Activated CD4-positive, alpha-beta T cell treated with anti-CD3 and anti-CD28 coated beads, Interleukin-2, amount 50 U/mL, for 24 hours (primary cell): ENCODE measurements at places on chromosomes 7 and 10.

DNA sequence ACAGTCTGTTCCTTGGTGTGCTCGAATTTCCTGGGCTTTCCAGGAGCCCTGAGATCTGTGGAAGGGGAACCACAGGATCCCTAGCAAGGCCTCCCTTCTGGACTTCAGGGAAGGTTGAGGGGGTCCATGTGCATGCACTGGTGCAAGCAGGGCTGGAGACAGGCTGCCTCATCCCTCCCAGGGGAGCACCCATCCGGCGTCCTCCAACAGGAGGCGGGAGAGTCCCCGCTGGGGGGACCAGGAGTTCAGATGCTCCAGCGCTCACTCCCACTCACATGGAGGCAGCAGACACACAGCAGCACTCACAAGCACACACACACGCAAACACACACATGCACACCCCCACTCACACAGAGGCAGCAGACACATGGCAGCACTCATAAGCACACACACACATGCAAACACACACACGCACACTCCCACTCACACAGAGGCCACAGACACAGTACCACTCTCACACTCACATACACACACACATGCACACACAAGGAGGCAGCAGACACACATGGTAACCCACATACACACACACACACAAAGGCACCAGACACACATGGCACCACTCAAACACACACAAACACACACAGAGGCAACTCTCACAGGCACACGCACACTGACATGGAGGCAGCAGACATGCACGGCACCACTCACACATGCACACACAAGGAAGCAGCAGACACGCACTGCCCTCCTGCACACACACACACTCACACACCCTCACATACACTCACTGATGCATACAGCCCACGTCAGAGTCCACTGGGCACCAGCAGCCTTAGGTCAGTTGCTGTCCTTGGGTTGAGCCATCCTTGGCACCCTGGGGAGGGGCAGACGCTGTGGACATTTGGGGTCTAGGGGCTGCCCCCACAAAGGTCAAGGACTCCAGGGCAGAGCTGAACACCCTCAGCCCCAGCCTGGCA is 247.0 kb upstream of the PPP2R2D start:
- no peak for DNase-seq

- DNase-seq = no peak
Measured at GRCh38 chr10:20948686-20949327, 51.7 kb upstream of the NEBL start.

- no peak for DNase-seq
Measured at GRCh38 chr10:34884272-34884952, 69.3 kb upstream of the PARD3 start.

- no peak for DNase-seq
Measured at GRCh38 chr7:113122744-113123143, 4.4 kb upstream of the SMIM30 start.

DNA sequence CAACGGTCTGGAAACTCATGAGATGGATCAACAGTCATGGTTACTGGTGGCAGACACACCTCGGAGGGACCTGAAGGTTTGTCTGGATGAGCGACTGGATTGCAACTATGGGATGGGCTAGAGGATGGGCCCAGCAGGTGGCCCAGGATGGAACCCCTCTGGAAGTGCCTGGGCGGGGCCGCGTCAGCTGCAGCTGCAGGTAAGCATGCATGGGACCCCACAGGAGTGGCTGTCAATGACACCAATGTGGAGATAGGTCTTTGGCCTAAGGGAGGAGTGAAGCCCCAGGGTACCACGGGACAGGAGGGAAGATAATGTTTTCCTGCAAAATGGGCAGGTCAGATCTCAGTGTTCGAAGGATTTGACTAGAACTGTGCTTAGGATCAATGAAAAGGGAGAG is 103.4 kb downstream of the LANCL2 start:
- DNase-seq = no peak

DNA sequence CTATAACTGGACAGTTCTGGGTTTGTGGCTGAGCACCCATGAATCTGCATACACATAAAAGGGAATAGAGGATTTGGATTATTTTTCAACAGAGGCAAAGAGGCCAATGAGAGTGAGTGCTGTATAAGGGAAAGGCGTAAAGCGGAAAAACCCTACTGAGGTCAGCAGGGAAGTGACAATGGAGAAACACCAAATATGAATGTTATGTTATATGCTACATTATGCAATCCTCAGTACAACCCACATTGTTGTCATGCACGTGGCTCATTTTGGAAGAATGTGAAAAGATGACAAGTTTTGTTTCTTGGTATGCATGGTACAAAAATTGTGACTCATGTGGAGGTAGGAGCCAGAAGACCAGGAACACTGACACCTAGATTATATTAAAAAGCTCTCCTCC is 113.6 kb upstream of the AMPH start:
- no peak for DNase-seq

DNA sequence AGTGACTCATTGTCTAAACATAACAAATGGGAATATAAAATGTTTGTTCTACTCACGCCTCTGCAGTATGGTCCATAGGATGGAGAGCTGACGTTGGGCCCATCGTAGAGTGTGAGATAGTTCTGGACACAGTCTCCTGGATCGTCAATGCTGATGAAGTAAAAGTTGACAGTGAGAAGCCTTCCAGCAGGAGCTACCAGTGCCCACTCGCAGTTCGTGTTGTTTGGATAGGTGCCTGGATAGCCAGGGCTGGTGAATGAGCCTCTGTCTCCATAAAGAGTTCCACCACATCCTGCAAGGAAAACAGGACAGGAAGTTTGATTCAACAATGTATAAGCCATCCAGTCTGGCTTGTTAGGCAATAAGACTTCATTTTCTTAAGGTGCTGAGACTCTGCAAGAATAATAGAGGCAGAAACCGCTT is 79.6 kb downstream of the OR13A1 start:
- no peak for DNase-seq

DNA sequence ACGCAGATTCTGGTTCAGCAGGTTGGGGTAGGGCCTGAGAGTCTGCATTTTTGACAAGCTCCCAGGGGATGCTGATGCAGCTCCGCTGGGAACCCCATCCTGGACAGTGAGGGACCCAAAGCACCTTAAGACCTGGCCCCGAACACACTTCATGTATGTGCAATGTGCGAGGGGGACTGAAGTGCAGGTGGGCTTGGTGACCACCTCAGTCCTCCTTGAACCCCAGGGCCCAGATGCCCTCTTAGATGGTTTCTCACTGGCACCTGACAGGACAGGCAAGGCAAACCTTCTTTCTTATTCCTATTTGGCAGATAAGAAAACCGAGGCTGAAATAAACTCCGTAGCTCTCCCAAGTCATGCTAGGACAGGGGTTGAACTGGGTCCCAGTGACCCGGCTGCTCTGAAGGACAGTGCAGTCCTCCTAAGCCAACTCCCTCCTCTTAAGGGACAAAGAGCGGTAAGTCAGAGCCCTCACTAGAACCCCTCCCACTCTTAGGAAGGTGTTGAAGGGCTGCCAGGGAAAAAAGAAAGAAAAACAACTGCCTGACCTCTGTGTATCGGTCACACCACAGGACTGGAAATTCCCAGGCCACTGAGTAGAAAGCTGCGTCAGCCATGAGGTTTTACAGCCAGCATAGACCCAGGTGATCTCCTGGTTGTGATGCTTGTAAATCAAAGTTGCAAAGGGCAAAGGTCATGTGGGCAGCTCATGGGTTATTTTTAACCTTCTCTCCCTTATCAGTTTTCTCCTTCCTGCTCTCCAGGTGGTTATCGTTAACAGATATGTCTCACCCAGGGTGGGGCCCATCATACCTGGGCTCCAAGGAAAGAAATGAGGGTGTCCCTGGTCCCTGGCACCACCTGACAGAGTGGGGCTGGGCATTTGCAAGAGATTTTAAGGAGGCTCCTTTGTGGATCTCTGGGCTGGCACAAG is 90.9 kb upstream of the SMNDC1 start:
- DNase-seq = no peak

- DNase-seq = no peak
Measured at GRCh38 chr7:915291-916218, 38.9 kb downstream of the ADAP1 start.
